Activated CD4-positive, CD25-positive, alpha-beta regulatory T cell treated with anti-CD3 and anti-CD28 coated beads, Interleukin-2, amount 50 U/mL, for 24 hours (primary cell): ENCODE measurements at places on chromosomes 7 and 10.
A peak's percentile ranks its signal among the peaks of the same experiment; 100 is the strongest.

GRCh38 chr7:18570890-18571478 is 75.4 kb downstream of the HDAC9 start:
- ATAC-seq = no peak

DNA sequence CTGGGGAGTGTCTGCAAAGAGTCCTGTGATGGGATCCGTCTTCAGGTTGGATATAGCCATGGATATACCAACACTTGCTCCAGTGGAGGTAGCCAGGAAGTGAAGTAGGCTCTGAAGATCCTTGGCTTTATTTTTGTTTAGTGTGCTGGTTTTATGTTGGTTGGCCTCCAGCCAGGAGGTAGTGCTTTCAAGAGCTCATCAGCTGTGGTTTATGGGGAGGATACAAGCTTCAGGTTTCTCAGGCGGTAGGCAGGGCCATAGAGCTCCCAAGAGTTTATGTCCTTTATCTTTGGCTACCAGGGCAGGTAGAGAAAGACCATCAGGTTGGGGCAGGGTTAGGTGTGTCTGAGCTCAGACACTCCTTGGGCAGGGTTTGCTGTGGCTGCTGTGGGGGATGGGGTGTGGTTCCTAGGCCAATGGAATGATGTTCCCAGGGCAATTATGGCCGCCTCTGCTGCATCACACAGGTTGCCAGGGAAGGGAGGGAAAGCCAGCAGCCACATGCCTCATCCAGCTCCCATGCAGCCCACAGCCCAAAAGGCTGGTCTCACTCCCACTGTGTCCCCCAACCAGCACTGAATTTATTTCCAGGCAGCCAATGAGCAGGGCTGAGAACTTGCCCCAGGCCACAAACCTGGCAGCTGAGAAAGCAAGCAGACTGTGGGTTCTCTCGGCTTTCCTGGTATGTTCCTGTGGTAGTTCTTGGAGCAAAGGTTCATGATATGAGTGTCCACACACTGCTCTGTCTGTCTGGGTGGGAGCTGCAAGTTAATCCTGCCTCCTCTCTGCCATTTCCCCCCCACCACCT is 67.0 kb upstream of the PRLHR start:
- ATAC-seq = no peak

DNA sequence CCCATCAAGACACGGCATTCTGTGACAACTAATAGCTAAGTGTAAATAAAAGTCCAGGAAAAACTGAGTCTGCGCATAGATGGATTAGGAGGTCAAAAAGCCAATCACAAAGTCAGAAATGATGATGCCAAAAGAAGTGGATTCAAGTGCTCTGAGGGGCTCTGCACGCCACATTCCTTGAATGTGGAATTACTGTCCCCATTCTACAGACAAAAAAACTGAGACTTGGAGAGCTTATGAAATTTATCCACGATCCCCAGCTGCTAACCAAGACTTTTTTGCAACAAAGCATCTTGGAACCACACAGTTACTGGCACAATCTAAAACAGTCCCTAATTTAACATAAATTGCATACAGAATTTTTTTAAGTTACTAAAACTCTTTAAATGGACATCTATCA is 49.6 kb upstream of the SLIT1 start:
- ATAC-seq = no peak

DNA sequence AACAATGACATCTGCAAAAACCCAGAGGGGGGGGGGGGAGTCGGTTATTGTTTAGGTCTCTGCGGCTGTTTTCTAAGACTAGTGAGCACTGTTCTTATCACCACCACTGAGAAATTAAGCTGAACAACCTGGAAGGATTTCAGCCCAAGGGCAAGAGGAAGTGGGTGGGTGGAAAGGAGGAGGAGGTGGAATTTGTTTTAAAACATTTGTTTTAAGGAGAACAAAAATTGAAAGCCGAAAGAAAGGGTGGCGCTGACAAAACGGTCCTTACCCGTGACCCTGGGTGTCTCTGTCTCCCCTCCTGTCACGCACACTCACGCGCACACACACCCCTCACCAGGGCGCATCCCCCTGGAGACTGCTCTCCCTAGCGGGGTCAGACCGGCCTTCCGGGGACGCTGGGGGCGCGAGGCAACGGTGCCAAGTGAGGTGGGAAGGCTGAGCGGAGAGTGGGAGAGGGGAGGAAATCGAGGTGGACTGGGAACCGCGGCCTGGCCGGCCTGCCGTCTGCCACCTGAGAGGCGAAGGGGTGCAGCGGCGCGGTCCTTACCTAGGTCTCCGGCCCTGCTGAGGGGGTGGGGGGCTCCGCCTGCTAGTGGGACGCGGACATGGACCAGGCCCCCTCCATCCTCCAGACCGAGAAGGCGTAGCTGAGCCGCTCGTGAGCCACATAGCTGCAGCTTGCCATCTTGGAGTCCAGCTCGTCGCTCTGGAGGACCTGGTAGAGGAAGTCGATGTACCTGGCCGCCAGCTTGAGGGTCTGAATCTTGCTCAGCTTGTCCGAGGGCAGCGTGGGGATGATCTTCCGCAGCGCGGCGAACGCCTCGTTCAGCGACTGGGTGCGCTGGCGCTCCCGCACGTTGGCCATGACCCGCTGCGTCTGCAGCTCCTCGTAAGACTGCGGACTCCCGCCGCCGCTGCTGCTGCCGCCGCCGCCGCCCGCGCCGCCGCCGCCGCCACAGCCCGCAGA is 1.0 kb downstream of the TWIST1 start:
- no peak for ATAC-seq

DNA sequence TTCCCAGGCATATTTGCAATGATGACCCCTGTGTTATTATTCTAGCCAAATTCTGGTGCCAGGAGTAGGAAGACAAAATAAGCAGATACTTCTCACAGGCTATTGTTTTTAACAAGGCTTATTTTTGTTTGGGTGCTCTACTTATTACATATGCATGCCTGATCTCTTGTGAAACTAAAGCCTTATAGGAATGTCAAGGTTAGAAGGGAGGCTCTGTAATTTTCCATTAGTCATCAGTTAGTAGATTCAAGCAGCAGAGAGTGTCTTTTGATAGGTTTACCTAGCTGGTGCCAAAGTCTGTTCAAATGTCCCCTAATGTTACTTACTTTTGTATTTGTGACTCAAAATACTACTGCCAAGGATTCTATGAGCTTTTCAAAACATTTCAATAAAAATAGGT is 11.7 kb upstream of the TMEM106B start:
- no peak for ATAC-seq

DNA sequence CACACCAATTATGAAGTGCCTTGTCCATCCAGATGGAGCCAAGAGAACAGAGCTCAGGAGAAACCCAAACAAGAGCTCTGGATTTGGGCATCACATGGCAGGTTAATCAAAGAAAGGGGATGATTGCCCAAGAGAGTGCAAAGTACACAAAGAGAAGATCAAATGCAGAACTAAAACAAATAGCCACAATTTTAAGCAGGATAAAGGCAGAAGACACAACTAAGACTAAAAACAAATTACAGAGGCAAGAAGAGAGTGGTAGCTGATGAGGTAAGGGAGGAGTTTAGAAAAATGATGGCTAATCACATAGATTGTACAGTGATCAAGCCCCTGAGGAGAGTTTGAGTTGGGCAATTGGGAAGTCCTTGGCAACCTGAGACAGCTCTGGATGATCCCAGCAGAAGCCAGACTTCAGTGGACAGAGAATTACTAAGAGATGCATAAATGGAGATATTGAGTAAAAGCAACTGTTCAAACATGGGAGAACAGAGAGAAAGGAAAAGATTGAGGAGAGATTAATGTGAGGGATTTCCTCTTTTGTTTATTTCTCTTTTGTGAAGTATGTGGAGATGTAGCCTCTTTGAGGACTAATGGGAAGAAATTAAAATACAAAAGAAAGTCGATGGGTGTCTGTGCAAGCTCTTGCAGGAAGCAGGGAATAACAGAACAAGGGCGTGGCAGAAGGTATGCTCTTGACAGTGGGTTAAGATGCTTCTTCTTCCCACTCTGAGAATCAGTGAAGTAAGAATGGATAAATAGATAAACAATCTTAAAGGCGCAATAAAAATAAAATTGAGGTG is 101.9 kb downstream of the LRRN3 start:
- no peak for ATAC-seq

DNA sequence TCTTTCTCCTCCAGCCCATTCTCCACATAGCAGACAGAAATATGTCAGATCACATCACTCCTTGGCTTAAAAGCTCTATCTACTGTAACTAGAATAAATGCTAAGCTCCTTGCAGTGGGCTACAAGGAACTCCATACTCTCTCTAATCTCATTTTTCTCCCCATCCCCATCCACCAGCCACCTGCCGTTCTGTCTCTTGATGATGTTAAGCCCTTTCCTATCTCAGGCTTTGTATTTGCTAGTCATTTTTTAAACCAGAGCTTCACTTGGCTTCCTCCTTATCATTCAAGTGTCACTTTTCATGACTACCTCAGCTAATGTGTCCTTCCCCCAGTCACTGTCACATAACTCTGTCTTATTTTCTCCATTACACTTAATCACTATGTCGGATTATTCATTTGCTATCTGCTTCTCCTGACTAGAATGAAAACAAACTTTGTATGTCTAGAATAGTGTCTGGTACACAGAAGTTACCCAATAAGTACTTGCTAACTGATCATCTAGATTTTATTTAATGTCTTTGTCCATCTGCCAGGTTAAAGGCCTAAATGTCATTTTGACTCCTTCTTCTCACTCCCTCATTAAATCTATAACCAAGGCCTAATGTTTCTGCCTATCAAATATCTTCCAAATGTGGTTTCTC is 87.2 kb upstream of the RPA3 start:
- ATAC-seq = no peak

DNA sequence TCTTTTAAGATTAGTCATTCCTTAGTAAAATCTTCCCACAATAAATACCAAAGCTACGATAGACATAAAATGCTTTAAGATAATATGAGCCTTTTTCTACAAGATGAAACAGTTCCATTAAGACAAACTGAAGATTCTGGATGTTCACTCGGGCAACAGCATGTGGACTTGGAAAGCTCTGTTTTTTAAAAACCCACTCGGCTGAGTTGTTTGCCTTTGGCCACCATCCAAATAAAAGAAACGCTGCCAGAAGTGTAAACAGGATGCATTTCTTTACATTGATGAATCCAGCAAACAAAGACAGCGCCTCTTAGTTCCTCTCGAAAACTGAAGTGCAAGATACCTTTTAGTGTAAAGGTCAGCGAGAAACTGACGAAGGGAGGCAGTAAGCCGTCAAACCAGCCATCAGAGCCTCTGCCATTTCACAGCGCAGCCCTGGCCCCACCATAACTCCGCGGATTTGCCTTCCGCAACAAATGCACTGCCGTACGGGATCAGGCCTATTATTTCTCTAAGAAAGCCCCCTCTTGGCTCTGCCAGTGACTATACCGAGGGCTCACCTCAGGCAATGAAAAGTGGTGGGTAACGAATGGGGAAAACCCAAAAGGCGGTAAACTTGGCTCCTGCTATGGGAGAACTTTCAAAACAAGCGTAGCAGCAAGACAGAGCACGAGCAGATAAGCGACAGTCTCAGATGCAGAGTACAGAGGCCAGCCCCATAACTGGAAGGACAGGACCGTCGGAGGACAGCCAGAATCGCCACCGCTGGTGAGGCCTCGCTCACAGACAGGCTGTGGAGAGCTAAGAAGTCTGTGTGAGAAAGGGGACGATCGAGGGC is 41.4 kb downstream of the GNA12 start:
- no peak for ATAC-seq

GRCh38 chr7:26381476-26382353 is 90.1 kb downstream of the SNX10 start:
- ATAC-seq = peak; percentile 12

DNA sequence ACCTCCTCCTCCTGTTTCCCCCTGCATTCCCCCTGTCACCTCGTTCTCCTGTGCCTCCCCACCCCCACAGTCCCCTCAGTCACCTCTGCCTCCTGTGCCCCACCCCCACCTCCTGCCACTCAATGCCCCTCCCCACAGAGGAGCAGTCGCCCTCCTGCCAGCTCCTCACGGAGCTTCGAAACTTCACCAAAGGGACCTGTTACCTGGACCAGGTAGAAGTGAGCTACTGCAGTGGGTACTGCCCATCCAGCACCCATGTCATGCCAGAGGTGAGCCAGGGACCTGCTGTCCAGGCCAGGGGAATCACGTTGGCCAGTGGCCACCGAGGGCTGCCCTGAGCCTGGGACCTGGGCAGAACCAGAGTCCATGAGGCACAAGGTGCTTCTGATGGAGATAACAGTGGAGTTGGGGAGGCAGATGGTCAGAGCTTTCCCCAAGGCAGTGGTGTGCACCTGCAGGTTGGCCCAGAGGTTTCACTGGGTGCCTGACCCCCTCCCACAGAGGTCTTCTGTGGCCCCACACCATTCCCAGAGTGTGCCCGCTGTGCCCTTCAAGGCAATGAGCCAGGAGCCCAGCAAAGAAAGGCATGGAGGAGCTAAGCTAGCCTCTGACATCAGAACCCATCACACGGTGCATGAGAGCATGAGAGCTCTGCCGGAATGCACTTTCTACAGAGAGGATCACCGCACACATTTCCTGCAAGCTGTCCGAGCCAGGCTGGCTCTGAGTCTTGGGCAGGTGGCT is 7.0 kb upstream of the ZNF862 start:
- no peak for ATAC-seq
